ENCODE measurements at places on chromosomes 12 and 14. TPM values are rescaled to one million over a fixed set of nuclear protein-coding genes. Genes with fewer than 3 reads are reported as not detected.

The A2M gene
- not detected for total RNA-seq

The B4GALNT1 gene
- total RNA-seq = 6.2 TPM

The SMOC1 gene
- total RNA-seq = 0.13 TPM

The CACNA1C gene
- total RNA-seq = 0.16 TPM

The OLR1 gene
- total RNA-seq = 1.5 TPM

The EEA1 gene
- 7.7 TPM for total RNA-seq

The SIX4 gene
- 15.8 TPM for total RNA-seq

The RAPGEF3 gene
- total RNA-seq = 2.1 TPM

The ANO6 gene
- 43.5 TPM for total RNA-seq

Measured in mesangial cell (primary cell).